Breast epithelium (tissue), 4 donors: ENCODE measurements at places on chromosomes 3 and 15. TPM values are rescaled to one million over a fixed set of nuclear protein-coding genes. Genes with fewer than 3 reads are reported as not detected.

DNA sequence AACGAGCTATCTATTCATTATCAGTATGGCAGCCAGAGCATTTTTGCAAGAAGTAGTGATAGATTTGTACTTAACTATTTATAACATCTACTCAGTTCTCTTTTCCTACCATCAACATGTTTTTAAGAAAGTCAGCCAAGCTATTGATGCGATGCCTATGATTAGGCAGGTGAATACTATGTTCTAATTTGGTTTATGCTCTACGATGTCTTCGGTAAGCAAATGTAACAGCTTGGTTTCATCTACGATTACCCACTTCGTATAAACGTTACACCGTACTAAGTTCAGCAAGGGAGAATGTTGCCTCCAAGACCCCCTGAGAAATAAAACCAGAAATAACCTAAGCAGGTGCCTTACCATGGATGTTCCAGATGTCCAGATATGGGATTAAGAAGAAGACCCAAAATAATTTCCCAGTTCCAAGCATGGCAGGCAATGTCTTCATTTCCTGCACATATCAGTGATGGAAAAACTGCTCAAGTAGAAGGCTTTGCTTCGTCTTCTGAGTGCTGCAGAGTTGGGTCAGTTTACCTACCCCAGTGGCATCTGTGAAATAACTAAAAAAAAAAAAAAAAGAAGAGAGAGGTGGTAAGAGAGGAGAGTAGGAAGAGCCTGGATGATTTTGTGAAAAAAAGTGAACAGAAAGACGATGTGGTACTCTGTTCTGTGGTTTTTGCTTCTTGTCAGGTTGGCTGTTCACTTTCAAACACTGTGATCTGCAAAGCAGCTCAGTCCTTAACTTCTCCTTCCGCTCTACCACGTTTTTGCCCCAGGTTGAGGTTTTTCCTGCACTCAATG is at the start of gene BTLA:
Gene BTLA (minus strand): TSS at position 559 of the 798 bp plus-strand sequence. CDS start 114 bp downstream, at position 445.
- H3K27ac ChIP-seq, result no peak within 1 kb of the TSS
- H3K4me3 ChIP-seq, result no peak within 1 kb of the TSS
- no peak for DNase-seq
- no peaks in the 10 kb centered on the region for H3K27me3 ChIP-seq

DNA sequence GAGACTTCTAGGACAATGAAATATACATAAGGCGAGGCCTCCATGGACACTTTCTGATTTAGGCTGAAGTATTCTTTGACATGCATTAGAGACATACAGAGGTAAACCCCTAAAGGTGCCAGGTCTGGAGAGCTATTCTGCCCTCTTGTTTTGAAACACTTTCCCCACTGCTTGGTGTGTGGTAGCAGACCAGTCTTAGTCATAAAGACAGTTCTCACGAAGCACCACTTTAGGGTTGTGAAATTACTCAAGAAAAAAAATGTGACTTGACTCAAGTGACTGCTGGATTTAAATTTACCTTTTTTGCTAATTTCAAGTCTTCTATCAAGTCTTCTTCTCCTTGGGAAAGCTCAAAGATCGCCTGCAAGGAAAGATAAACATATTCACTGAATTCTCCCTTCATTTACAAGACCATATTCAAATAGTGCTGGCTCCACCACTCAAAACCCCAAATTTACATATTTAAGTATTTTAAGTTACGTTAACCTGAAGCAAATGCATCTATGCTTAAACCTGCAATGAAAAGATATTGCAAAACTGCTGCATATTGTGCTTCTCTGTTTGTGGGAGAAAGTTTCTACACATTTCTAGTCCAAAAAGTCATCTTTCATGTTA is 48.4 kb downstream of the ARHGEF3 start:
- H3K27ac ChIP-seq, result no peak overlapping the region
- no peak for DNase-seq
- no peaks in the 10 kb centered on the region for H3K4me1 ChIP-seq

DNA sequence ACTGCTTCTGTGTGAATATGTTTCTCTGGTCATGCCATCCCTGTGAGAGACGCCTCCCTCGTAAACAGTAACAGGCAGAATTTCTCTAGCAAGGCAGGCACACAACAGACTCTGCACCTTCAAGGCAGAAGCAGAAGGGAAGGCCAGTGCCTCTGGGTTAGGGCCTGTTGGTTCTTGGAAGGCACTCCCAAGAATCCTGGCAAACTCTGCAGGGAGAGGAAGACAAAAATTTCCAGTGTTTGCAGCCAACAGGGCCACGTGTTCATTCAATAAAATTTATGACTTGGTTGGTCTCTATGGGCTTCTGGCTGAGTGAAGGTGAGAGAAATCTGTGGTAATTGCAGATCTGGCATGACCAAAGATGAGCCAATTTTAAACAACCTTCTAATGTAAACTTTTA is 39.3 kb downstream of the NFKBIZ start:
- H3K36me3 ChIP-seq, result no peaks in the 10 kb centered on the region
- H3K4me3 ChIP-seq, result no peak overlapping the region
- H3K27ac ChIP-seq, result no peak overlapping the region
- no peak for DNase-seq
- no peaks in the 10 kb centered on the region for H3K4me1 ChIP-seq
- H3K27me3 ChIP-seq, result no peaks in the 10 kb centered on the region

GRCh38 chr15:72591361-72591760 is 63.1 kb upstream of the GOLGA6B start:
- no peaks in the 10 kb centered on the region for H3K36me3 ChIP-seq
- H3K4me3 ChIP-seq, result no peak overlapping the region
- no peaks in the 10 kb centered on the region for H3K4me1 ChIP-seq
- no peak overlapping the region for H3K27ac ChIP-seq
- DNase-seq, result no peak
- H3K27me3 ChIP-seq, result no peaks in the 10 kb centered on the region

- H3K27ac ChIP-seq, result no peak overlapping the region
- H3K36me3 ChIP-seq, result no peaks in the 10 kb centered on the region
- no peaks in the 10 kb centered on the region for H3K4me1 ChIP-seq
- no peak overlapping the region for H3K4me3 ChIP-seq
- H3K27me3 ChIP-seq, result no peaks in the 10 kb centered on the region
Observed at GRCh38 chr3:14845180-14845579, 26.4 kb downstream of the FGD5 start.

DNA sequence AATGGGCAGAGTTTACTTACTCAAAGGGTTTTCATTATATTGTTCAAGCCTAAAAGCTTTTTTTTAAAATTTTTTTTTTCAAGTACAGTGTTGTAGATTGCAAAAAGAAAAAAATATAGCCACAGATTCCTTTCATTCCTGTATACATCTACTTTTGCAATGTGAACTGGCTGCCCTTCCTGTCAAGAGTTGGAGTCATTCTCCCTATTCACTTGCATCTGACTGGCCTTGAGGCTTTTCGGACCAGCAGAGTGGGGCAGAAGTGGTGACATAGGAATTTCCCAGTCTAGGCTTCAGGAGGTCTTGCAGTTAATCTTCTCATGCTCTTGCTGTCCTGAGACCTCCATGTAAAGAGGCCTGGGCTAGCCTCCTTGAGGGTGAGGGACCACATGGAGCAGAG is 218.3 kb upstream of the CFAP20DC start:
- no peaks in the 10 kb centered on the region for H3K4me1 ChIP-seq
- no peak overlapping the region for H3K27ac ChIP-seq
- H3K27me3 ChIP-seq, result no peaks in the 10 kb centered on the region
- H3K4me3 ChIP-seq, result no peak overlapping the region
- H3K36me3 ChIP-seq, result no peaks in the 10 kb centered on the region
- no peak for DNase-seq

GRCh38 chr3:196163666-196164493 is 47.3 kb downstream of the ZDHHC19 start:
- no peaks in the 10 kb centered on the region for H3K4me1 ChIP-seq
- no peaks in the 10 kb centered on the region for H3K36me3 ChIP-seq
- DNase-seq, result no peak
- no peak overlapping the region for H3K4me3 ChIP-seq
- H3K27ac ChIP-seq, result peak overlapping the region; percentile 2

DNA sequence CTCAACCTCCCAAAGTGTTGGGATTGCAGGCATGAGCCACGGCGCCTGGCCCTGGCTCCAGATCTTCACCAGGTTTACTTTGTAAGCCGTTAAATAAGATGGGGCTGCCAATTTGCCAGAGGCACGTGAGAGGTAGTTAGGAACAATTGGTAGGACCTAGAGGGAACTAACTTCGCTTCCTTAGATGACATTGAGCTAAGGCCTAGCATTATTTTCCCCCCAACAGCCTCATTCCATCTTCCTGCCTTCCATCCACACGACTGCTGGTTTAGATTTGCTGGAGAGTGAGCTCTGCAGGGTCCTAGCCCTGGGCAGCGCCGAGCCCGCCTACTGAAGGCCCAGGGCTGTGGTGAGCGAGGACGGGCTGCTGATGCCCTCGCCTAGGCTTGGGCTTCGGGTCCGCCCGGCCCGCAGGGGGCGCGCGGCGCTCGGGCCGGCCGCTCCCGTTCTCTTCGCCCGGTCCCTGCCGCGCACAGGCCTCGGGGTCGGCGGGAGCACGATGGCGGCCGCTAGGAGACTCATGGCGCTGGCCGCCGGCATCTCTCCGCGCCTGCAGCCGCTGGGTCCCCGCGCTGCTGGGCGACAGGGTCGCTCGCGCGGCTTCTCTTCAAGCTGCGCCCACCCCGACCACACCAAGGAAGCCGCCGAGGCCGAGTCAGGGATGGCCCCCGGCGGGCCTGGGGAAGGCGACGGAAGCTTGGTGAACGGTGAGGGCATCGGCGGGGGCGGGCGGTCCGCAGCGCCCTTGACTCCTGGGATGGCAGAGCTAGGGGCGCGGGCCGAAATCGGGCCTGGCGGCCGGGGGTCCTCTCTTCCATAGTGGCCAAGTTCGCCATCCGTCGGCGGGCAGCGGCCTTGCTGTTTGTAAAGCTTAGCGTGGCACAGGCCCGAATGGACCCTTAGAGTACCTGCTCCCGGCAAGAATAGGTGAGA is 21.9 kb downstream of the DHX30 start:
- peak overlapping the region; percentile 86 for H3K4me3 ChIP-seq
- H3K36me3 ChIP-seq, result no peaks in the 10 kb centered on the region
- peak overlapping the region; percentile 85 for H3K27ac ChIP-seq
- no peaks in the 10 kb centered on the region for H3K27me3 ChIP-seq
- H3K4me1 ChIP-seq, result no peaks in the 10 kb centered on the region

- no peaks in the 10 kb centered on the region for H3K36me3 ChIP-seq
- no peaks in the 10 kb centered on the region for H3K4me1 ChIP-seq
- H3K27me3 ChIP-seq, result no peaks in the 10 kb centered on the region
- H3K4me3 ChIP-seq, result no peak overlapping the region
- DNase-seq, result no peak
Observed at GRCh38 chr3:163672954-163673353, 1405.3 kb downstream of the SI start.

- H3K4me1 ChIP-seq, result no peaks in the 10 kb centered on the region
- no peak overlapping the region for H3K27ac ChIP-seq
- DNase-seq, result no peak
Observed at GRCh38 chr3:88617283-88617682, 467.5 kb downstream of the C3orf38 start.

DNA sequence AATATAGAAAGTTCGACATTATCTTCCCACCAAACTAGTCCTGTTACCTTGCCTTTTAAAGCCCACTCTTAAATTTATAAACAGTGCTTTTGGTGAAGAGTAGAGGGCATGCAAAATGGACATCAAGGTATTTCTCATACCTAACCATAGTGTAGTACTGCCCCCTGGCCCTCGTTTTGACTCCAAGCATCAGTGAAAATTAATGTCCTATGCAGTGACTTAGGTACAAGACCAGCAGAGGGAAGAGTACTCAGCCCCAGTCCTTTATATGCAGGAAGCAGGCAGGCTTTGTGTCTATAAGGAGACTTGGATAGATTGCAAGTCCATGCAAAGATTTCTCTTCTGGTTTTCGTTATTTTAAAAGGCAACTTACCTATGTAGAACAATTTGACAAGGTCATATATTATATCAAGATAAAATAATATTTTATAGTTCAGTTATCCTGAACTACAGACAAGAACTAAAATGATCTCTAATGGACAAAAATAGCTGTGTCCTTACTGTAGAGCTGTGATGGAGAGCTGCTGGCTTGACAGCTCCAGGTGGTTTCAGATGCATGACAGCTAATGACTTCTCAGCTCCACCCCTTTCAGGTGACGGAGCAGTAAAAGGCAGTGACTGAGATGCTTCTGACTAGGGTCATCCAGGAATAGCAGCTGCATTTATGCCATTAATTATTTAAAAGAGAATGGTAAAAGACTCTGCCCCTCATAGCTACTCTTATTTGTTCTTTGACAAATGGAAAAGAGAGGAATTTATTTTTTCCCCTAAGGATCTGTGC is 646.1 kb downstream of the SQOR start:
- H3K4me1 ChIP-seq, result no peaks in the 10 kb centered on the region
- H3K27ac ChIP-seq, result no peak overlapping the region
- no peak overlapping the region for H3K4me3 ChIP-seq
- H3K27me3 ChIP-seq, result no peaks in the 10 kb centered on the region

- H3K4me3 ChIP-seq, result no peak overlapping the region
- no peaks in the 10 kb centered on the region for H3K27me3 ChIP-seq
- DNase-seq, result no peak
- no peak overlapping the region for H3K27ac ChIP-seq
- no peaks in the 10 kb centered on the region for H3K36me3 ChIP-seq
Observed at GRCh38 chr3:186509423-186509822, 34.8 kb downstream of the CRYGS start.

GRCh38 chr3:67500709-67501108 is 153.7 kb downstream of the SUCLG2 start:
- DNase-seq, result no peak
- no peaks in the 10 kb centered on the region for H3K27me3 ChIP-seq
- H3K4me1 ChIP-seq, result no peaks in the 10 kb centered on the region
- H3K4me3 ChIP-seq, result no peak overlapping the region
- H3K27ac ChIP-seq, result no peak overlapping the region

DNA sequence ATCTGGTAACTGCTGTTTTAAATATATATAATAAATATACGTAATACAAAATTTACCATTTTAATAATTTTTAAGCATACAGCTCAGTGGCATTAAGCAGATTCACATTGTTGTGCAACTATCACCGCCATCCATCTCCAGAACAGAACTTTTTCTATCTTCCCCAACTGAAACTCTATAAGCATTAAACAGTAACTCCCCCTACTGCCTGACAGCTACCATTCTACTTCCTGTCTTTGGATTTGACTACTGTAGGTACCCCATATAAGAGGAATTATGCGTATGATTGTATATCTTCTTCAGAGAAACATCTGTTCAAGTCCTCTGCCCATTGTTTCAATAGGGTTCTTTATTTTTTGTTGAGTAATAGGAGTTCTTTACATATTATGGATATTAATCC is 36.8 kb downstream of the EID1 start:
- no peak for DNase-seq
- H3K27ac ChIP-seq, result no peak overlapping the region
- H3K4me3 ChIP-seq, result no peak overlapping the region
- H3K36me3 ChIP-seq, result no peaks in the 10 kb centered on the region
- H3K4me1 ChIP-seq, result no peaks in the 10 kb centered on the region
- no peaks in the 10 kb centered on the region for H3K27me3 ChIP-seq

The TPRG1 gene
- total RNA-seq, result 65.9 TPM

The TTLL13 gene
- total RNA-seq, result 0.15 TPM

The FOXP1 gene
- 267 TPM for total RNA-seq

The CCNB2 gene
- total RNA-seq, result 0.98 TPM

The SCN11A gene
- total RNA-seq, result 0.33 TPM

The TMEM212 gene
- total RNA-seq, result 1.3 TPM

The AADACL2 gene
- 0.73 TPM for total RNA-seq

The CHSY1 gene
- total RNA-seq, result 22.6 TPM

The TP63 gene
- total RNA-seq, result 0.96 TPM

The SLC41A3 gene
- total RNA-seq, result 42.6 TPM
